ENCODE measurements at places on chromosomes 11 and 22. TPM values are rescaled to one million over a fixed set of nuclear protein-coding genes. Genes with fewer than 3 reads are reported as not detected.

DNA sequence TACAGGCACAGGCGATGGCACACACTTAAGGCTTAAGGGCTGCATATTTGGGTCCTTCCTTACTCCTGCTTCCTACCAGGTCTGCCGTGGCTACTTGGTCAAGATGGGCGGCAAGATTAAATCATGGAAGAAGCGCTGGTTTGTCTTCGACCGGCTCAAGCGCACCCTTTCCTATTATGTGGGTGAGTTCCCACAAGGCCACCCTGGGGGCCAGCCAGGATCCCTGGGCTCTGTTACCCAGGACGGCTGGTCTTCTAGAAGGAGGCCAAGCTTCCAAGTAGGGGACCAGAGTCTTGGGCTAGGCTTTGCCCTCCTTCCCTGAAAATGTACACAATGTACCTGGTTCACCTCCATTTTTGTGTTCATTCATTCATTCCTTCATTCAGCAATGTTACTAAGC lies 29.1 kb downstream of the TREH start:
- DNase-seq, result no peak

DNA sequence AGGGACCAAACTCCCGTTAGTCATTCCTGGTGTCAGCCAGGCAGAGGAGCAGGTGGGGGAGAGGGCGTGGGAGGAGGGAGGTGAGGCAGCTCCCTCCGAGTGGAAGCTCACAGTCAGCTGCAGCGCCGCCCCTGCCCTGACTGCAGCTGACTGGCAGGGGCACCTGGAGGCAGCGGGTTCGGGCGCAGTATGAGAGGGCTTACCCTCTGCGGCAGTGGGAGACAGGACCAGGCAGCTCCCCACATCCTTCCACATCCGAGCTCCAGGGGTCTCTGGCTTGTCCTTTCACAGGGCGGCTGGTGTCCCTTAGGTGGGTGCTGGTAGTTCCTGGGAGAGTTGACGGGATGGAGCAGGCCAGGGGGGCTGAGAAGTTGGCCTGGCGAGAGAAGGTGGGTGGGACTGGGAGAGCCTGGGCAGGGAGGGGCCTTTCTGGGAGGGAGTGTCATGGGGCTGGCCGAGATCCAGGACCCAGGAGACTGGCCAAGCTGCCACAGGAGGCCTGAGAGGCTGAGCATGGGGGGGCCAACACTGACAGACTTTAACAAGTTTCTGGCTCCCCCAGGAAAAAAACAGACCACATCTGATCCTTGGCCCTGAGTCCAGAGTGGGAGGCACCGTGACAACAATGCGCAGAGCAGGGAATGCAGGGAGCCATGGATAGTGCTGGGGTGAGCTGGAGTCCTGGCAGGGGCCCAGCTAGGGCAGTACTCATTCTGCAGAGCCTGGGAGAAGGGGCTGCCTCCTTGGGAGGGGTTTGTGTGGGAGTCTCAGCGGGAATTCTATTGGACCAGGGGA lies 4.9 kb downstream of the ADORA2A start:
- no peak for DNase-seq

DNA sequence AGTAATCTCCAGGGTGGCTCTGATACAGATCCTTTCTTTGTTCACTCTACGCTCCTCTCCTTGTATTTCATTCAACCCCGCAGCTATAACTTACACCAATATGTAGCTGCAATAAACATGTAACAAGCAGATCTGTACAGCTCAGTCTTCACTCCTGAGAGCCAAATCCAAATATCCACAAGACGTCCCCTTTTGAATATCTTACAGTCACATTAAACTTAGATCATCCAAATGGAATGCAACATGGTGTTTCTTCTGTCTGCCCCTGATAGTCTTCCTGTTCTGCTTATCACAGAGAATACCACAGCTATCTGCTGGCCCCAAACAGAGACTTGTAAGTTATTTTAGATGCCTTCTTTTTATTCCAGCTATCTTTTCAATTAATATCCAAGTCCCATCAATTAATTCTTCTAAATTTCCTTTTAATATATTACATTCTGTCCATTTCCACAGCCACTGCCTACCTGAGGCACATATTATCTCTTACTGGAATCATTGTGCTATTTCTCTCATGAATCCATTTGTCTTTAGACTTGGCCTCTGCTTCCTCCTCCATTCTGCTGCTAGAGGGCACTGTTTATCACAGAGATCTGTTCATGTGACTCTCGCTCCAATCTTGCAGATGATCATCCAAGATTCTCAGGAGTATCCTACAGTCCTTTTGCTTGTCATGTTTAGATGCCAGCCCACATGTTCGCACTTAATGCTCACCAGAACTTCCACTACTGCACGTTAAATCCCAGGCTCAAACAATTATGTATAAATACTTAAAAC lies 908.6 kb downstream of the NTM start:
- DNase-seq, result peak; percentile 4

- DNase-seq, result no peak
Measured at GRCh38 chr11:60288531-60288930, 8.1 kb downstream of the MS4A4A start.

DNA sequence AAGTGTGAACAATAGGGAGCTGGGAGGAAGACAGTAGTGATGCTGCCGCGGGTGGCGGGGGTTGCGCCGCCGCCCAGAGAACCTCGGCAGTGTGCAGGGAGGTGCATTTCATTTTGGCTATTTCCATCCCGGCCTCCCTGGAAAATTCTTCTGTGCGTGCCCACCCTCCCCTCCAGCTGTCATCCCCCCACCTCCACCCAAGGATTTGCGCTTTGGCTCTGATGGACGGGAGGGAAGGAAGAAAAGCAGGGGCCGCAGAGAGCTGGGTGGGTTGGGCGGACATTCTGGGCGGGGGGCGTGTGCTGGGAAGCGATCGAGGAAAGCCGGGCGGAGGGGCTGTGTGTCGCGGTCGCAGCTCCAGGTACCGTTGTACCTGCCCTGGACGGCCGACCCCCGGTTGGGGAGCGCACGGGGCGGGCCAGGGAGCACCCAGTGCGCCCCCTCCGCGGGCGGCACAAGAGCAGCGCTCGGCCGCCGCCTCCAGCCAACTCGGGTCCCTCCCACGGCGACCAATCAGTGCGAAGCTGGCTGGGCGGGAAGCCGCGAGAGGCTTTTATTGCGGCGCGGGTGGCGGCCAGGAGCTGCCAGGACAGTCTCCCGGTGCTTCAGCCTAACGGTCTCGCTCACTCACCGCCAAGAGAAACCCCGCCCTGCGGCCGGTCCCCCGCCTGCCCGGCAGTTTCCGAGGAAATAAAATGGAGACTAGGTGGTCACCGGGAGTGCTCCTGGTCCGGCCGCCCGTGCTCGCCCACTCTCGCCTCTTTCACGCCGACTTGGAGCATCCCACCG lies 1.6 kb downstream of the NCAM1 start:
- DNase-seq, result no peak

The PLAAT5 gene
- total RNA-seq, result not detected

The PAX6 gene
- total RNA-seq, result not detected

The ISX gene
- not detected for total RNA-seq
